ENCODE measurements at places on chromosomes 2 and 18.
A peak's percentile ranks its signal among the peaks of the same experiment; 100 is the strongest.

GRCh38 chr2:55140316-55141219, 90.3 kb upstream of the RTN4 start:
- DNase-seq: no peak

DNA sequence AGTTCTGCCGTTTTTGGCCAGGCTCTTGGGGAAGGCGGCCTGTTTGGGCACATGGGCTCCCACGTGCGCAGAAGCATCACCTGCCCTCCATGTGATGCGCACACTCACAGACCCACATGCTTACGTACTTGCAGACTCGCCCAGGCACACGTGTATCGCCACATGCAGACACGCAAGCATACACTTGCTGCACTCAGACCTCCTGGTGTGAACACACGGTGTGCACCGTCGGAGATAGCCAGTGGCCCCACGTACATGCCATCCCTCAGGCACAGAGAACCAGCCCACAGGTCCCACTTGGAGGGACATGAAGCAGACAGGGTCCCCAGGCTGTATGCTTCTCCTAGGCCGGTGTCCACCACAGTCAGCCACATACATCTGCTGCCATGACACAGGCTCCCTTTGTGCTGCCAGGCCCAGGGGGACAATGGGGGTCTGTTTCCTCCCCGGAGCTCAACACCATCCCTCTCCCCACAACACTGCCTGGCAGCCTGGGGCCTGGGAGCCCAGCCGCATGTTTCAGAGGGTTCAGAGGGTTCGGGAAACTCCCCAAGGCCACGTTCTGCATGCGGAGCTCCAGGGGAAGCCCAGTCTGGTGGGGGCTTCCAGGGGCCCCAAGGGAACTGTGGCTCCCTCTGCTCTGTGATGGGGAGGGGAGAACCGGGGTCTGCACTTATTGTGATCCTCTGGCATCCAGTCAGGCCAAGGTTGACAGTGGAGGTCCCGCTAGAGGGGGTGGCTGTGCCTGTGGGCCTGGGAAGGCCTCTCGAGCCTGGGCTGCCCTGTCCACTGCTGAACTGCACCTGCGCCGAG, 208.1 kb upstream of the HAAO start:
- no peak for DNase-seq

DNA sequence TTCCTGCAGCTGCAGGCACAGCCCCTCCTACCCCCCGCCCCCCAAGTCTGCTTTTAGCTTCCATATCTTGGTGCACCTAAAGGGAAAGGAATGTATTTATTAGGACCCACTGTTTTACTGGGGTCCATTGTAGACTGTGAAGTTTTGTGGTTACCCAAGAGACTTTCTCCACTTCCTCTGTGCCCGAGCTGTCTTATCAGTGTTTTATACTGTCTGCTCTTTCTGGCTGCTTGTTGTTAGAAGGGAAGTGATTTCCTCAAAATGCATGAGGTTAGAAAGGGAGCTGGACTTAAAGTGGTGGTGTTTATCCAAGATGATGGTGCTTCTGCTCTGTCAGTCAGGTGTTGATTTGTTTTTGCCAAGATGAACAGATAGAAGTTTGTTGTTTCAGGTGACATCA, 85.0 kb downstream of the PTH2R start:
- DNase-seq: no peak

DNA sequence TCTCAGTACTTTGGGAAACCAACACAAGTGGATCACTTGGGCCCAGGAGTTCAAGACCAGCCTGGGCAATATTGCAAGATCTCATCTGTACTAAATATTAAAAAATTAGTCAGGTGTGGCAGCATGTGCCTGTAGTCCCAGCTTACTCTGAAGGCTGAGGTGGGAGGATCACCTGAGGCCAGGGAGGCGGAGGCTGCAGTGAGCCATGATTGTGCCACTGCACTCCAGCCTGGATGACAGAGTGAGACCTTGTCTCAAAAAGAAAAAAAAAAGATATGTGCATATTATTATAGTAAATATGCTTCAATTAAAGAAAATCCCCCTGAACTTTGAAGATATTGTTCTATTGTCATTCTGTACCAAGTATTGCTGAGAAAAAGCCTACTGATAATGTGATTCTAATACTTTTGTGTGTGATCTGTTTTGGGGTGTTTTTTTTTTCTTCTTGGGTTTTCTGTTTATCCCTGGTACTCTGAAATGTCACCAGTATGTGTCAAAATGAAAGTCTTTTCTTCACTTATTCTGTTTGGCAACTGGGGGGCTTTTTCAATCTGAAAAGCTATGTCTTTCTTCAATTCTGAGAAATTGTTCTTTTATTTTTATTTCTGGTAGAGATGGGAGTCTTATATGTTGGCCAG, 13.2 kb downstream of the NEURL3 start:
- no peak for DNase-seq

DNA sequence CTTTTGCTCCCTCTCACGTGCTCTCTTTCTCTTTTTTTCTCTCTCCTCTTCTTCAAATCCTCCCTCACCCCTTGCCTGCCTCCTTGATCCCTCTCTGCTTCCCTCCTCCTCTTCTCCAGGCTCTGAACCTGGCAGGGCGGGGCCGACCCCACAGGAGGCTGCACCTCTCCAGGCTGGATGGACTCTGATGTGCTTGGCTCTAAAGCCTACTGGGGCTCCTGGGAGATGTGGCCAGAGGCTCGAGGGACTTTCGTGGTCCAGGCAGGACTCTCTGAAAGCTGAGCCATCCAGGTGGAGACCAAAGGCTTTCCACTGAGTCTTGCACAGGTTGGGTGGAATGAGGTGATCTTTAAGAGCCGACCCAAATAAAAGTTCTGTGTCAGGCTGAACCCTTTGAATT, 25.4 kb downstream of the DYSF start:
- DNase-seq: no peak

DNA sequence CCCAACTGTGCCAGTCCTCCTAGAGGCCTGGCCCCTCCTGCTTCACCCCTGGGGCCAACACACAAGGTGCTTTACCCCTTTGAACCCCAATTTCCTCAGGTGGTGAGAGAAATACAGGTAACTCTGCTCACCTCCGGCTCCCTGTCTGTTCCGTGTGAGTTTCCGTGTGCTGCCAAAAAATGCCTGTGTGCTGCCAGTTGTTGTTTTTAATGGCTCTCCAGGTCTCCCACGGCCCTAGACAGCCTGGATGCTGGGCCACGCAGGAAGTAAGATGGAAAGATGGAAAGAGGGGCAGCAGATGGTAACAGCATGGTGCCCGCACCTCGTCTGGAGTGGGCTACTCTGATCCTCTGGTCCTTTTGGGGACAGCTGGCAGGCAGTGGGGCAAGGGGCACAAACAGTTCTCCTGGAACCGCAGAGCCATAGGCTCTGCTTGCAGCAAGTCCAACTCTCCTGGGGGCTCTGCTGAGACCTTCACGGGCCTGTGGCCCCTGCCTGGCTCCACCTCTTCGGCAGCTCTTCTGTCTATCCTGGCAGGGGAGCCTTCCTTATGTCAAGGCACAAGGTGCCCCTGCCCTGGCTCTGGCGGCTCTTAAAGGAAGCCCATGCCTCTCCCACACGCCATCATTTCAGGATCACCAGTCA, 4.3 kb upstream of the ARHGEF4 start:
- DNase-seq: no peak

GRCh38 chr2:102069311-102069974, 73.1 kb upstream of the IL1R1 start:
- DNase-seq: peak; percentile 76

DNA sequence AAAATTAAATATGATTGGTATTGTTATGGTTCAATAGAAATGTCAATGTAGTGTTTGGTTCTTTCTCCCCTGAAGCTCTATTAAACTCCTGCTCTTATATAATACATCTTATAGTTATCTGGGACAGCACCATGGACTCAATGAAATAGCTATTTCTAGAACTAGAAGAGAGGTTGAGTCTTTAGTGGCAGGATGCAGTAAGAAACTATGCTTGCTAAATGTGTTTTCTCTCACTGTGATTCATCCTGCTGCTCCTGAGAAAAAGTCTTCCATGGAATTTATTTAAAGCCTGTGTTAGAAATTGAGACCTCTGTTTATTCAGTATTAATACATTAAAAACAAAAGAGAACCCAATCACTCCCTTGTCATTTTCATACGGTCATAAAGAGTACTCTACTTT, 61.5 kb downstream of the G6PC2 start:
- DNase-seq: no peak

GRCh38 chr2:119207447-119207846, 16.2 kb upstream of the STEAP3 start:
- DNase-seq: no peak

- DNase-seq: no peak
These were observed 94.0 kb upstream of the B3GNT2 start for GRCh38 chr2:62101886-62102285.

DNA sequence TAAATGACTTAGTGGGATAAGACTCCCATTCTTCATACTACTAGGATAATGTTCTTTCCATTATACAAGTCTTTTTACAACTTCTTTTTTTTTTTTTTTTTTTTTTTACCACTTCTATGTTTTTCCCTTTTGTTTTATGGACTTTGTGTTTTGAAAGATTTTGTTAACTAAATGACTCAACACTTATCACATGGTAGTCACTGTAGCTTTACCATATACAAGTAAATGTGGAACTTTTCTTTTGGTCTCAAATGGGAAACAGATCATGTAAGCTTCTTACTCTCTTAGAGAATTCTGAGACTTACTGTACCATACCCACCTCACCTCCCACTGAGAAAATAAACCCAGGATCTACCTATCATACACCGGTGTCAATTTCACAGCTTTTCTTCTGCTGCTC, 590.3 kb upstream of the CDH2 start:
- DNase-seq: no peak

Measured in NCI-H226 (cell line).